ENCODE measurements at places on chromosomes 11 and 22. TPM values are rescaled to one million over a fixed set of nuclear protein-coding genes. Genes with fewer than 3 reads are reported as not detected.

KMT2A gene
- 42.5 TPM for total RNA-seq

GRCh38 chr11:86940122-86940777, 14.9 kb downstream of the FZD4 start:
- DNase-seq = no peak

DNA sequence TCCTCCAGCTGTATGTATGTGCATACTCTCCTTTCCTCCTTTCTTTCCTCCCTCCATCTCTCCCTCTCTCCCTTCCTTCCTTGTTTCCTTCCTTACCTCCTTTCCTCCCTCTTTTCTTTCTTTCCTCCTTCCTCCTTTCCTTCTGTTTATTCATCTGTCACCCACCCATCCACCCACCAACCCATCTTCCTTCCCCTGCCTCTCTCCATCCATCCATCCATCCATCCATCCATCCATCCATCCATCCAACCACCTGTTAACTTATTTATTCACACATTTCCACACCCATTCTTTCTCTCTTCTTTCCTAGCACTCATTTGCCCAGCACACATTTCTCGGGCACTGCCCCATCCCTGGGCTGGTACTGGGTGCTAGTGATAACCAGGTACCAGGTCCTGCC, 443.9 kb downstream of the MIAT start:
- no peak for DNase-seq

YIF1A gene
- total RNA-seq = 170 TPM

Data from activated T-cell treated with anti-CD3 and anti-CD28 coated beads, Interleukin-2, amount 50 U/mL, for 4 hours (primary cell).